ENCODE measurements at places on chromosomes 4 and X. TPM values are rescaled to one million over a fixed set of nuclear protein-coding genes. Genes with fewer than 3 reads are reported as not detected.

GRCh38 chrX:7146703-7147412 is 654 bp upstream of the STS start:
- peak; percentile 33 for DNase-seq

- DNase-seq = no peak
These were observed 68.8 kb downstream of the SLC2A9 start for GRCh38 chr4:9952415-9952950.

- no peak for DNase-seq
These were observed 122.4 kb upstream of the HAND2 start for GRCh38 chr4:173652283-173652931.

Gene MSX1
- total RNA-seq = not detected

Gene RTL3
- not detected for total RNA-seq
